Activated gamma-delta T cell treated with anti-CD3 and anti-CD28 coated beads, Interleukin-2, amount 50 U/mL, for 16 hours (primary cell): ENCODE measurements at places on chromosomes 7 and 10.

DNA sequence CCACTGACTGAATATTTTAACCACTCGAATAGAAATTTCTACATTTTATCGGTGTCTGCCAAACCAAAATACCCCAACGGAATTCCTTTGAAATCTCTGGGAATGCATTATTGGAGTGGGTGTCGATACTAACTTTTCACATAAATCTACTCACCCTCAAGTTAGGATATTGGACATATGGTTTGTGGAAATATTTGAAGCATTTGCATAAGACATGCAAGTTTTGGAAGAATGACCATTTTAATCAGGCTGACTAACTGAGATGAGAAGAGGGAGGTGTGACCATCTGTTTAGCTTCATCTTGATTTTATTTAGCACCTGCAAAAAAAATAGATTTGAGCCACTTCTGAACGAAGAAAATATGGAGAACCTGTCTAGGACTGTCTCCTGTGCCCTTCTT lies 61.2 kb downstream of the KLF6 start:
- no peak for DNase-seq

DNA sequence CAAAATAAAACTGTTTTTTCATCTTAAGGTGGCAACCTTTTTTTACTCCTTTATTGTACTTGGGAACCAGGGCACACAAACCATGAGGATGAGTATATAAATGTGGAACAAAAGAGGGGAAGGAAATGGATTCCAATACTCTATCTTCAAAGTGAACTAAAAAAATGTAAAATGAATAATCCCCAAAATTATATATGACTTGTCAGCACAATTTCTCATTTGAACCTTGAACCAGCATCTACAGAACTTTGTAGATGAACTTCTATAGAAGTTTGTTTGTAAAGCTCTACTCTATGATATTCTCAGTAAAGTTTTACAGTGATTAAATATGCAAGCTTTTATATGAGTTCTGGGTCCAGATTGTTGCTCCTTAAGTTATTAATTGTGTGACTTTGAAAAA lies 218.2 kb upstream of the ETV1 start:
- DNase-seq, result no peak

DNA sequence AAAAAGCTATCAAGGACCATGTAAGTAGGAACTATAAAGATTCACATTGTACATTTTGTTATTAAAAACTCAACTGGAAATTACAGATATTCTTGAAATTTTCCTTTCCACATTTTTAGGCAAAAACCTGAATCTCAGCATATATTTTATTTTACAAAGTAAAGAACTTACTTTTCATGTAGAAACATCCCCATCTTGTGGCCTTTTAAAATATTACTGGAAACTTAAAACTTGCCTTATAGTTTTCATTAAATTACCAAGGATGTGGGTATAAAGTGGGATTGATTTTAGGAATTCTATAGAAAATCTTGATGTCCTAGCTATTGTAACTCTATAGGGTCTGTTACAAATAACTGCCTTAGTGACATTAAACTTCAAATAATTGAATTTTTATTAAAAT lies 10.6 kb downstream of the DBF4 start:
- no peak for DNase-seq

GRCh38 chr7:37982423-37982822 lies 62.0 kb downstream of the EPDR1 start:
- DNase-seq, result no peak

- DNase-seq, result no peak
Measured at GRCh38 chr7:3643091-3643490, 342.0 kb downstream of the SDK1 start.

DNA sequence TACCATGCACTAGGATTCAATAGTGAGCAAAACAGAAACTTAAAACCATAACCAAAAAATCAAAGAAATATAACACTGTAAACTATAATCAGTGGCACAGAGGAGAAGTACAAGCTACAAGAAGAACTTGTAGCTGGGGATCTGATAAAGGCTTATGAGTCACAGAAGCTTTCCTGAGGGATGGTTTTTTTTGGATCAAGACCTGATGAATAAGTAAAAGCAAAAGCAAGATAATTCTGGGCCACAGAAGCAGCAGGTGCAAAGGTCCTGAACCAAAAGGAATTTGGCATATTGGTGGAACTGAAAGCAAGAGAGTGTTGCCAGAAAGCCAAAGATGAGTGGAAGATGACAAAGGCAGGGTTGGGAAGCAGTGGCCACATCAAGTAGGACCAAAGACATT lies 37.4 kb upstream of the BET1 start:
- DNase-seq, result no peak

- DNase-seq, result no peak
Measured at GRCh38 chr7:111264111-111264868, 173.4 kb downstream of the LRRN3 start.

DNA sequence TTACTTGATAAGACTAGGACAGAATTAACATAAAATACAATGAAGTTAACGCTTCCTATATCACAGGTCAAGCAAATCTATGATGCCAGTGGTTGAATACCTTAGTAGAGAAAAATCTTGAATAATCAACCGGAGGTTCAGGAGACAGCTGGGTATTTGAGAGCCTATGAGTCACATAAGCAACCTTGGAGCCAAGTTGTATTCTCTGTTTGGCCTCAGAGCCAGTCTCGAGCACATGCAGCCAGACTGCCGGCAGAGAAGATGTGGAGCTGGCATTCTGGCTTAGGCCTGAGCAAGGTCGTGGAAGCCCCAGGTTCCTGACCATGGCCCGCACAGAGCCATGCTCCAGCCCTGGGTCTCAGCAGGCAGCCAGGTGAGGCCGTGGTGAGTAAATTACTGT lies 90.3 kb downstream of the FAM204A start:
- no peak for DNase-seq

GRCh38 chr10:44281089-44281613 lies 103.7 kb downstream of the CXCL12 start:
- no peak for DNase-seq

- no peak for DNase-seq
Measured at GRCh38 chr10:71852355-71852937, 1.4 kb upstream of the PSAP start.

DNA sequence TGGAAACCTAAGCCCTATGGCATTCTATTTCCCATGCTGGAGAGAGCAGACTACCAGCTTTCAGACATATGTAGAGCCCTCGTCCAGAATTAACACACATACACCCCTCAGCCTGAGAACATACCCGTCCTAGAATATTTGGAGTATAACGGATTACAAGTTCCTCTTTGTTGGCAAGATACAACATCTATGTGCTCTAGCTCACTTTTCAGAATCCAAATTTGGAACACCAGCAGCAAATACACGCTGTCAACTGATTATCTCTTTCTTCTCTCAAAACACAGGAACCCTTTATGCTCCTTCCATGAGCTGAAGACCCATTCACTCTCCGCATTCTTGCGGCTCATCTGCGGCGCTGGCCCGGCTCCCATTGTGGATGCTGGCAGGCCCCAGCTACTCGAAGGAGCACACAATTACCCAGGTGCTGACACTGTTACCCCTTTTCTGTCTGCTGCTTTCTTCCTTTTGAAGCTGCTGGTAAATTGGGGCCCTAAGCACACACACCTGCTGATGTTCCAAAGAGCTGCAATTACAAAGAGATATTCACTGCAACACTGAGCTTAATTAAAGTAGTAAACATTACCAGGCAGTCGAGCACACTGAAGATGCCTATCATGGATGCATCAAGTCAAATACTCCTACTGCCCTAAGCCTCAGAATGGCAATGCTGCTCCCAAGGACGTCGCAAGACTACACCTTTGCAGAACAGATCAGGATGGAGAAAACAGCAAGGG lies 70.0 kb downstream of the VOPP1 start:
- DNase-seq, result no peak

DNA sequence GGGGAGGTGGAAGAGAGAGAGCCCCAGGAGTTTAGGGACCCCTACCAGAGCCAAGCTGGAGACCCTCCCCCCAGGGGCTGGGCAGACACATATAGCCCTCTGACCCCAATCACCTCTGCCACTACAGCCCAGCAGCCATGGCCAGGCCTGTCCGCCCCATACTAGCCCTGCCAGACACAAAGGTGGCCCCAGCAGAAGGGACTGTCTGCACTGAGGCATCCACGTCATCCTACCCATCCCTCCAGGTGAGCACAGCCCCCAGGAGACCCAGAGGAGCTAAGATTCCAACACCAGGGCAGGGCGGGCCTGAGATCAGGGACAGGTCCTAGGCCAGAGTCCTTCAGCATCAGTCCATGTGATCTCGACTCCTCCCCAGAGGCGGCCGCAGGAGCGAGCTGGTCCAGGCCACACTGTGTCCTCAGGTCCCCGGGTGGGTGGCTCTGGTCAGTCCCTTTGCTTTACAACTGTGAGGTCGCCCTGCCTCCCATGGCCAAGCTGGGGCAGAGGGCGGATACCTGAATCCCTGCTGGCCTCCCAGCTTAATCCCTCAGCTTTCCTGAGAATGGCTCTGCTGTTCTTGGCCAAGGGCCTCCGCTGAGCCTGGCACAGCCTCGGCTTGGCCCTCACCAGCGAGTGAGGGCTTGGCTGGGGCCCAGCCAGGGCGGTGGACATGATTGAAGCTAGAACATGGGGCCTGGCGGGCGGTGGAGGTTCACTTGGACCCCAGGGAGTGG lies 14.3 kb upstream of the ELN start:
- DNase-seq, result no peak

- DNase-seq, result peak; percentile 23
Measured at GRCh38 chr7:120805636-120806388, 52.1 kb downstream of the TSPAN12 start.

GRCh38 chr10:101103430-101103829 lies 27.7 kb upstream of the TLX1 start:
- DNase-seq, result no peak

DNA sequence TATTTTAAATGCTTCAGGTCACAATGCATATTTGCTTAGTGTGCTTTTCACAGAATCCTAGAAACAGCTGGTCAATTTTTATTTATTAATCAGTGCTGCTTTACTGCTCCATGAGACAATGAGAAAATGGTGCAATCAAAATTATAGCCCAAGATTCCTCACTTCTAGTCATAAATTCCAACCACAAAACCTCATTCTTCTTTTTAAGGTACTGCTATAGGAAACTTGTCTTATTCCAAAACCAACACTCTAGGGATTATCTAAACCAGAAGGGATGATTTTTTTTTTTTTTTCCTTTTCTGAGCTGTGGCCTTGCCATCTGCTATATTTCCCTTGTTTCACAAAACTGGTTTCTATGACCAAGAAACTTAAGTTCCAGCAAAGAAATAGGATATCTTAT lies 64.0 kb upstream of the SEMA3A start:
- no peak for DNase-seq

- DNase-seq, result no peak
Measured at GRCh38 chr10:103757531-103758293, 97.7 kb downstream of the SH3PXD2A start.

- no peak for DNase-seq
Measured at GRCh38 chr7:29019896-29020295, 61.8 kb upstream of the TRIL start.

- DNase-seq, result no peak
Measured at GRCh38 chr10:63084690-63085382, 48.3 kb upstream of the NRBF2 start.

DNA sequence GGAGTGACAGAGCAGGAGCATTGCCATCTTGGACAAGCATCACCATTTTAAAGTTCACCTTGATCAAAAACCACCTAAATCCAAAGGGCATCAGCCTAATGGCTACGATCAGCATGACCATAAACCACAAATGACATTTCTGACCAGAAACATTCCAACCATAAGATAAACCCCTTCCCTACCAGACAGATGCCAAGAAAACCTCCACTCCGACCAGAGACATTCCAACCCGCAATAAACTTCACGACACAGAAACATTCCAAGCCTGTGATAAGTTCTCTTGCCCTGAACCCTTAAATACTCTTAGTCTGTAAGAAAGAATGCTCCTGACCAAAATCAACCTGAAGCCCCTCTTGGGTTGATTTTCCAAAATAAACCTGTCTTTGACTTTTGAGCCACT lies 606.9 kb downstream of the POM121L12 start:
- DNase-seq, result no peak

GRCh38 chr7:18541181-18541870 lies 45.8 kb downstream of the HDAC9 start:
- no peak for DNase-seq

- no peak for DNase-seq
Measured at GRCh38 chr7:22267930-22268615, 88.9 kb downstream of the RAPGEF5 start.

DNA sequence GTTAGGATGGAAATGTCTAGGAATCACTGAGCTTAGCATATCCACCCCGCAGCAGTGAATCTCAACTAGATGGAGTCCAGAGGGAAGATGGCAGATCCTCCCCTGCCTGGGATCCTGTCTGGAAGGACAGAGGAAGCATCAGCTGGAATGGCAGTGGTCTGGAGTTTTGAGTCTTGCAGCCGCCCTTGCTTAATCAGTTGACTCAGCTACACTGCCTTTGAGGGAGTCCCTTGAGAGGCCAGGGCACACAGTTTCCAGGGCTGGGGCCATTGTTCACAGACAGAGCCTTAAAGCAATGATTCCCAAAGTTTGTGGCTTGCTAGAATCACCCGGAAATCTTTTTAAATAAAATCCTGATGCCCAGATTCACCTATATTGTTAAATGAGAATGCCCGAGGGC lies 128.1 kb downstream of the NT5C2 start:
- no peak for DNase-seq

- DNase-seq, result no peak
Measured at GRCh38 chr10:30185916-30186315, 126.5 kb upstream of the JCAD start.

DNA sequence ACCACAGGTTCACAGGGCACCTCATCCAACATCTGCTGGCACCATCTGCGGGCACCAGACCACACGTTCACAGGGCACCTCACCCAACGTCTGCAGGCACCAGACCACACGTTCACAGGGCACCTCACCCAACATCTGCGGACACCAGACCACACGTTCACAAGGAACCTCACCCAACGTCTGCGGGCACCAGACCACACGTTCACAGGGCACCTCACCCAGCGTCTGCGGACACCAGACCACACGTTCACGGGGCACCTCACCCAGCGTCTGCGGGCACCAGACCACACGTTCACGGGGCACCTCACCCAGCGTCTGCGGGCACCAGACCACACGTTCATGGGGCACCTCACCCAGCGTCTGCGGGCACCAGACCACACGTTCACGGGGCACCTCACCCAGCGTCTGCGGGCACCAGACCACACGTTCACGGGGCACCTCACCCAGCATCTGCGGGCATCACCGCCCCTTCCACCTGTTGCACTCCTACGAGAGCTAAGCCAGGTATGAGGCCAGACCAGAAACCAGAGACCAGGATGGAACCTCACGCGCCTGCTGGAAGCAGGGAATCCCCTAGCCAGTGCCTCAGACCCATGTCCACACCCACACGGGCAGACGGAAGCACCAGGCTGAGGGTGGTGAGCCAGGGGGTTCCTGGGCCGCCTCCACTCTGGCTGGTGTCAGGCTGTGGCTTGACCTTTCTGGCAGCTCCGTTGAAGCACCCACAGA lies 182.8 kb downstream of the MAD1L1 start:
- no peak for DNase-seq

GRCh38 chr10:91540733-91541132 lies 92.1 kb downstream of the PPP1R3C start:
- DNase-seq, result no peak
